Activated CD8-positive, alpha-beta memory T cell treated with anti-CD3 and anti-CD28 coated beads for 48 hours (primary cell): ENCODE measurements at places on chromosomes 1 and 21.

DNA sequence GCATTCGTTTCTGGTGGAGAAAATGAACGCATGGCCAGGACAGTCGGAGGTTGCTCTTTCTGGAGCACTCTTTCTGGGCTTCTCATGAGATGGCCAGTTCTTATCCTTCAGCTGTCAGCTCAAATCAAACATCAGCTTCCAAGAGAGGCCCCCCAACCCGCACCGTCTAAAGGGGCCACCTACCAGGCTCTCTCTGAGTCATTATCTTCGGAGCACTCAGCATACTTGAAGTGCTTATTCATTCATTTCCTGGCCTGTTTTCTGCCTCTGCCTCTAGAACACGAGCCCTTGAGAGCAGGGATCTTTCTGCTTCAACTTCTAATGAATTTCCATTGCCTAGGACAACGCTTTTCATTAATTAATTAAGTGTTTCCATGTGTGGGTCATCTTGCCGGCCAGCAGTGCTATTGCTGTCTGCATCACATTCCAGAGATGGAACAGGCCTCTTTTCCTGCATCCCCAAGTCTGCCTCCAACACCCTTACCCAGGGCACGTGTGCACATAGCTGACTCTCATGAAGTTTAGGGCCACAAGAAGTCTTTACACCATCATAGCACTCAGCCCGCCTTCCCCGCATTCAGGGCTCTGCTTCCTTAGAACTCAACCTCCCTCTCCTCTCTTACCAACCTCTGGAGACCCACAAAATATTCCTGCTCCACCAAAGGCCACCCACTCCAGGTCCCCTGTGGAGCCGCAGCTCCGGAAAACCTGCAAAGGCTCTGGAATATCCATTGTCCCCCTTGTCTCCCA, 52.1 kb upstream of the LAPTM5 start:
- no peak for DNase-seq

DNA sequence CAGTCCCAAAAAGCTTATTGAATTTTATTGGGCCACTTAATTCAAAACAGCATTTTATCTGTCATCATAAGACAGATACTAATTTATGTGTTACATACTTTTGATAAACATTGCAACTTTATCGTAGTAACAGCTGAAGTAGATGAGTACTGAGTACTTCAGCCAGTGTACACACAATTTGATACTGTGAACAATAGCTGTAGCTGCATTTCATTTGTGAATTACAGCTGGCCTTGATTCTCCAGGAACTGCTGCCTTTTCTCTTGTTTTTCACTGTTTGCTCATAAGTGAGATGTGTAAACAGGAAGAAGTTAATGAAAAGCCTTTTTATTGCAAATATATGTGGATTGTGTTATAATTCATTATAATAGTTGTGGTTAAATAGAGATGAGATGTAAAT, 10.2 kb downstream of the UAP1 start:
- no peak for DNase-seq

DNA sequence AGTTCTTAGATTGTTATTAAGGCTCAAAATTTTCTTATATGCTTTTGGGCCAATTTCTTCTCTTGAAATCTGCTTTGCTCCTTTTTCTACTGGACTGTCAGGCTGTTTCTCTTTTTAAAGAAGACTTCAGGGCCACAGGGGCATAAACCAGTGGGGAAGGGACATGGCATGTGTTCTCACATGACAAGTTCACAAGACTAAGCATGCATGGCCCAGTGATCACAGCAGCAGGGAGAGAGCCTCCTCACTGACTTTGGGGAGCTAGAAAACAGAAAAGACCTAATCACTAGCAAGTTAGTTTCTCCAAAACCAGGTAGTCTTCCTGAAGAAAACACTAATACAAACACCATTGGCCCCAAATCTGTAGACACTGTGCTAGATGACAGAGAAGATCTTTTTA, 64.8 kb downstream of the RAB3GAP2 start:
- no peak for DNase-seq

DNA sequence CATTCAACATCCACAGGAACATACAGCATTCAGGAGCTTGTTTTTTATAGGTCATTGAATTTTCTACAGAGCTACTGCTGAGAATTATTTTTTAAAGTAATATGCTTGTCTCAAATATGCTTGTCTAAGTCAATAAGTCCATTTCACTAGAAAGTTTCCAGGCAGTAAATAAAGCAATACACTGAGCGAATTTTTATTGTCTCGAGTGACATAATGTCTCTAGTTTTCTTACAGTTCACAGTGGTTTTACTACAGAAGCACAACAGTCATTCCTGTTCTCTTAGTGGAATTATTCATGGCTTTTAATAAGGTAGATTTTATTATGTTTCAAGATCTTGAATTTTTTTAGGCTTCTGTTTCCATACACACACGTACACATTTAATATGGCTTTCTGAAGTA, 83.8 kb downstream of the HS2ST1 start:
- no peak for DNase-seq

DNA sequence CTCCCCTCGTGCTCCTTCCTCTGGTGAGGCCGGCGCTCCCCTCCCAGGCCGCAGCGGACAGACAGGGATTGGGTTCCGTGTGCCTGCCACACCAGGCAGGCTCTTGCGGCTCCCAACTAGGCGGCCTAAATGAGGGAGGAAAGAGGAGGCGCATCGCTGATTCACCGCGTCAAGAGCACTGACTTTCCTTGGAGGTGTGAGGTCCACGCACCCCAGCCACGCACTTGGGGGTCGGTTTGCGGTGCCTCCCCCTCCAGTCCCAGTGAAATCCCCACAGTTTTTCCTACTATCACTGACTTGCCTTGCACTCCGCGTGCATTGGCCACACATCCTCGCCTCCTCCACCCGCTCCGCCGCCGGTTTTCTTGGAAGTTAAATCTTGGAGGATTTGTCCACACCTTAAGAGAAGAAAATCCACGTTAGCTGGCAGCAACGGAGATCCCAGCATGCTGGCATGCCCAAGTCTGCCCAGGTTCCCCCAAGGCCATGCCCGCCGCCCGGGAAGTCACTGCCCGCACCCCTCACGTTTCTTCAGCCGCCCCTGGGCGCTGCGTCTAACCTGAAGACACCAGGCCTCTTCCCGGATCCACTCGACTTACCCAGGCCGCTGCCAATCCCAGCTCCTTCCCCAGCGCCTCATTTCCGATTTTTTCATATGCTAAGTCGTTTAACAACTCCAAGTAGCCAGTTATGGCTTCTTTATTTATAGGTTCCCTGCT, 1.1 kb upstream of the FOXD3 start:
- no peak for DNase-seq

- DNase-seq: peak; percentile 2
These were observed 6.6 kb downstream of the LDLRAD2 start for GRCh38 chr1:21818656-21819055.

DNA sequence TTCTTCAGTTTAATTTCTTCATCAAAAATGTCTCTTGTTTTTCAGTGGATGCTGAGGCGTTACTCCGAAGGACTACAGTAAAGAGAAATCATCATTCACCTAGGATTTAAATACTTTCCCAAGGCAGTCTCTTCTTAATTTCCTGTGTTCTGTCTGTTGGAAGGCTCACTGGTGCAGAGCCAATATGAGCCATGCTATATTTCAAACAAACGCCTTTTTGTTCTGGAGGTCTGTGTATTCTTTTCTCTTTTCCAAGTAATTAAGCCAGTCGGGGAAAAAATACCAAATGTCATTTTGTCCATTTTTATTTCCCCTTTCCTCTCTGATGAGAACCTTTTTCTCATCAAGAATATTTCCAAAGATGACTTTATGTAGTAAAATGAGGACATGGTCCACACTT, 206.5 kb downstream of the RWDD3 start:
- no peak for DNase-seq

- DNase-seq: no peak
These were observed 69.8 kb downstream of the PRDM2 start for GRCh38 chr1:13769830-13770229.

- no peak for DNase-seq
These were observed 28.9 kb downstream of the MAP10 start for GRCh38 chr1:232834066-232834465.

DNA sequence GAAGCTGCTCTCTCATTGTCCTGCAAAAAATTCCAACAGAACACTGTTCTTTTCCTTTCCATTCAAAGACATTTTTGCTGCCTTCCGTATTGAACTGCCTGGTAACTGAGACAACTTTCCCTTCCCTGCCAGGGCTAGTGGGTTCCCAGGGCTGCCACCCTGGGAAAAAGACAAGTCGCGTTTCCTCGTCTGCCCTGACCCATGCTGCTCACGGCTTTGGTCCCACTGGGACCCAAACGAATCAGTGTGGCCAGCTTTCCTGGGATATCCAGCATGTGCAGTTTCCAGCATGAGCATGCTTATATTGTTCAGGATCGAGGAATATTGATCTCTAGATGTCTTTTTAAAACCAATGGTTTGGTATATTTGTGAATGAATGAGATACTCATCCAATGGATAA, 18.2 kb downstream of the SOX13 start:
- DNase-seq: no peak

DNA sequence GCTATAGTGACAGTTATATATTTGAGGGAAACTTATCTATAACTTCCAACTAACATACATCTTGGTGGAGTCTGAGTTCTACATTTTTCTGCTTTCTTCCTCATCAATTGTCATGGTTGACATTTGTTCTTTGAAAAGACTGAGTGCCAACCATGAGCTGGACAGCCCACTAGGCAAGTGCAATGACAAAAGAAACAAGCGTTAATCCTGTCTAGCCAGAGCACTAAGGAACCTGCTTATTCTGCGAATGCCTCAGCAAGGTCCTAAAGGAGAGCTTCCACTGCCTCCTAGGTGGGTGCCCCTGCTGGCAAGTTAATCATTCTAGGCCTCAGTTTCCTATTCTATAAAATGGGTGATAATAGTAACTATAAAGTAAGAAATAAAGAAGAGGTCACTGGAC, 44.8 kb downstream of the IRF2BP2 start:
- no peak for DNase-seq

- DNase-seq: no peak
These were observed 29.9 kb downstream of the PCSK9 start for GRCh38 chr1:55069280-55069679.

- DNase-seq: no peak
These were observed 34.2 kb downstream of the VWA5B1 start for GRCh38 chr1:20324704-20325406.

- DNase-seq: no peak
These were observed 10.4 kb upstream of the ACOT11 start for GRCh38 chr1:54537611-54538010.

- DNase-seq: no peak
These were observed 40.2 kb downstream of the GPR161 start for GRCh38 chr1:168096296-168097165.

GRCh38 chr1:195791796-195792195, 816.4 kb downstream of the KCNT2 start:
- no peak for DNase-seq

GRCh38 chr1:118093017-118093416, 92.0 kb downstream of the SPAG17 start:
- DNase-seq: no peak

DNA sequence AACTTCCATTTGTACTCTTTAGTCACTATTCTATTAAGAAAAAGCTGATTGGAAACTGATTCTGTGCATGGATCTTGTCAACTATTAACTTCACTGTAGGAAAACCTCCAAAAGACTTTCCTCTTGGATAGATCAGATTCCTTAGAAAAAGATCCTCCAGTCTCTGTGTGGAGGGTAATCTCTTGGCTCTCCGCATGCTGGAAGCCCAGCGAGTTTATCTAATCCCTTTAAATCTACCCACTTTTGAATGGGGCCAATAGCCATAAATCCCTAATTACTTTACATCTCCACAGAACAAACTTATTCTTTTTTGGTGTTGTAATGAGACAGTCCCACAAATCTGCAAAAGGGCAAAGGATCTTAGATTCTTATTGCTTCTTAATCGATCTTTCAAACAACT, 1206.4 kb upstream of the ADGRL4 start:
- no peak for DNase-seq

DNA sequence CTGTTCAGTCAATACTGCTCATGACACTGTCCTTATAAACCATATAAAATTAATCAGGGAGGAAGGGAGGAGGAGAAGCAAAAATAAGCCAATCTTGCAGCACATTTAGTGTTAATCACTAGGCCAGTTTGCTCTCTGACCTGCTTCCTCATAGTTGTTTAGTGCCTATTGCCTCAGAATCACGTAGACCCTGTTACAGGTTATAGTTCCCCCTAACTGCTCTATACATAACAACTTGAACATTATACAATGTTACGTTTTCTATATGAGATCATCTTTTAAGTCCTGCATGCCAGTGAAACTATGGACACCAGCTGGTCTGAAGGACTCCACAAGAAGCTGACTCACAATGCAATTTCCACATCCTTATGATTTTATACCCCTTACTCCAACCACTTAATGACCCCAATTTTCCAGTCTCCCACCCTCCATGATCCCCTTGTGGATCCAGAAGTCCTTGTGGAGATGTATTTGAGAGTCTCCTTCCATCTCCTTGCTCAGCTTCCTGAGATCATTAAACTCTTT, 34.9 kb upstream of the TACSTD2 start:
- DNase-seq: no peak

- DNase-seq: no peak
These were observed 85.7 kb upstream of the CD34 start for GRCh38 chr1:207996636-207997035.

- no peak for DNase-seq
These were observed 92.9 kb downstream of the DPYD start for GRCh38 chr1:97827887-97828286.

DNA sequence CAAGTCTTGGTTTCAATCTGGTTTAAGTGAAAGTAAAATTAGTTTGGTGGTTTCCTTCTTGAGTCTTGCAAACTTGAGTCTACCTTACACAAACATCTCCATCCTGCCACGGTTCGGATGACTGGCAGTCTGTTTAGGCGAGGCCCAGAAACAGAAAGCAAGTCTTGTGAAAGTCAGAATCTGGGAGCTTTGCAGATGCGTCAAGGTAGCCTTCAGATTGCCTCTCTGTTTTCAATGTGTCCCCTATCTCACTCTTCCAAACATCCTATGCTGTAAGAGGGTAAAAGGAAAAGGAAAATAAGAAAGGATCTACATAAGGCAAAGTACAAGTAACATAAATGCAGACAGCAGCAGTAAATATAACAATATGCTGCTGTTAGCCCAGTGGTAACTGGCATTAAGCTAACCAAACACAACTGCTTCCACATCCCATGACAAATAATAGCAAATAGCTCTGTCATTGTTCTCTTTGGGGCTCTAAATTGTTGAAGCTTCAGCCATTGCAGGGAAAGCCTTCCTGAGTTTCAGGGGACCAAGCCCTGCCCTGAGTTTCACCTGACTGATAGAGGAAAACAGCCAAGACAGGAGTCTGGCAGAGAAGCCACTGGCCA, 26.2 kb upstream of the C1orf105 start:
- DNase-seq: peak; percentile 15

DNA sequence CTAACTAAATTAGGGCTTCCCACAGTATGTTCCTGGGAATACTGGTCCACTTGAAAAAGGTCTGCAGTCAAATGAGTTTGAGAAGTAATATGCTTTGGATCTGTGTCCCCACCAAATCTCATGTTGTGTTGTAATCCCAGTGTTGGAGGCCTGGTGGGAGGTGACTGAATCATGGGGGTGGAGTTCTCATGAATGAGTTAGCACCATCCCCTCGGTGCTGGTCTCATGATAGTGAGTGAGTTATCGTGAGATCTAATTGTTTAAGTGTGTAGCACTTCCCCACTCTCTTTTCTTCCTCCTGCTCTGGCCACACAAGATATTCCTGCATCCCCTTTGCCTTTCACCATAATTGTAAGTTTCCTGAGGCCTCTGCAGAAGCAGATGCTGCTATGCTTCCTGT, 16.9 kb upstream of the DMRTB1 start:
- no peak for DNase-seq
